ENCODE measurements at places on chromosomes 1 and 21.

- DNase-seq, result peak; percentile 54
Observed at GRCh38 chr1:9822897-9823692, 670 bp downstream of the CLSTN1 start.

- DNase-seq, result peak; percentile 86
Observed at GRCh38 chr1:149885339-149886120, 13.8 kb upstream of the BOLA1 start.

DNA sequence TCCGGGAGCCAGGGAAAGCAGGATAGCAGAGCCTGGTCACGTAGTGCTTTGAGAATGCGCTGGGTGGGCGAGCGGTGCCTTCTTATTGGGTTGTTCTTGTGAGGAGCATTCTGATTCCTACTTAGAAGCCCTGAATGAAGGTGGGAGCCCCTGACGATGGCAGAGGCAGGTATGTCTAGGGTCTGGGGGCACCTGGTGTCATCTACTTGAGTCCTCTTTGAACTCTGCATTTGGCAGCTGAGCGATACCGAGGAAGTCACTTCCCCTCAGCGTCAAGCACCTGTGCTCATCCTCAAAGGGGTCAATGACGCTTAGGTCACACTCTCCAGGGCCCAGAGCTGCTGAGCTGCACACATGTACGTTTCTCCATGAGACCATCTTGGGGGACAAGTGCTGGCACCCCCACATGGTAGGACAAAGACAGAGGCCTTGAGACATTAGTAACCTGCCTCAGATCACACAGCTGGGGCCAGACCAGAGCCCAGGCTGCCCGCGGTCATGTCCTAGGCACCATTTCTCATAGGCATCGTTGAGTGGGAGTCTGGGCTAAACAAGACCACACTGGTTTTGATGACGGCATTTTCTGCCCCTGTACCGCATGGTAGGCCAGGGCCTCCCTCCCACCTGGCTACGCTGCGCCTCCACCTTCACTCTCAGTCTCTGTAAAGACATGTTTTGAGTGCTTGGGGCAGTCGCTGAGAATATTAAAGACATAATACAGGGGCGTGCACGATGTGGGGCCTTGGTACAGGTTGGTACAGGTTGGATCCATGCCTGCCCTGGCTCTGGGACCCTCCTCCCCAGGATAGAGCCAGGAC, 69.1 kb upstream of the ABCG1 start:
- no peak for DNase-seq

DNA sequence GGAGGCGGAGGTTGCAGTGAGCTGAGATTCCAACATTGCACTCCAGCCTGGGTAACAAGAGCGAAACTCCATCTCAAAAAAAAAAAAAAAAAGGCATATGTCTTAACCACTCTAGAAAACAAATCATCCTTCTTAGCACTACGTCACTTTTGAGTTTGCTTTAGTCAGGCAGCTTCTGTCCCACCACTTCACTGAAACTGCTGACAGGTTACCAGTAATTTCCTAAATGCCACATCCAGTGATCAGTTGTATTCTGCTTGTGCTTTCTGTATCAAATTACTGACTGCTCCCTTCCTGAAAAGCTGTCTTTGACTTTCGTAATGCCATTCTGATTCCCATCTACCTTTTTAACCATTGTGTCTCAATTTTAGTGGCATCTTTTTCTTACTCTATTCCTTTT, 21.7 kb downstream of the RCOR3 start:
- no peak for DNase-seq

DNA sequence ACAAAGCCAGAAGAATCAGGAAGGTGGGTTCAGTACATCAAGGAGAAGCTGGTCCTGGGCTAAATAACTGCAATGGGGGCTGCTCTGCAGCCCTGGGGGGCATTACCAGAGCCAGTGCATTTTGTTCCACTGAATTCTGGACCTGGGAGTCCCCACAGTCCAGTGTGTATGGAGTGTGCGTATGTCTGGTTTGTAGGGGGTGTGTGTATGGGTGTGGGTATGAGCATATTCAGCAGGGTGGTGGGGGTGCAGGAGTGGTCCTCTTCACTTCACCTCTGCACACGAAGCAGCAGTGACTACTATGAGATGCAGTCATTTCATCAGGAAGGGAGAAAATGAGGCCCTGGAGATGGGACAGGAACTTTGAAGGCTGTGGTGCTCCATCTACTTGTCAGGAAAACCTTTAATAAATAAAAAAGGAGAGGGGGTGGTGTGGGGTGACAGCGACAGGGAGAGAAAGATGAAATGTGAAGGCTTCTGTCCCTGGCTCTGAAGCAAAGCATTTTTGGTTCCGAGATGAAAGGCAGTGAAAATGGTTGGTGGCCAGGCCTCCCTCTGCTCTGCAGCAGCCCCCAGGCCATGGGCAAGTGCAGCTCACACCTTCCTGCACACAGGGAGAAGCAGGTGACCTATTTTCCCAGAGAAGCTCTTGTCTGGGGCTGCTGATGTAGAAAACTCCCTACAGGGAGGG, 121.5 kb upstream of the CACHD1 start:
- no peak for DNase-seq

- DNase-seq, result no peak
Observed at GRCh38 chr1:244444854-244445253, 6.9 kb downstream of the ADSS2 start.

GRCh38 chr21:32597205-32597604, 11.9 kb upstream of the TCP10L start:
- DNase-seq, result no peak

DNA sequence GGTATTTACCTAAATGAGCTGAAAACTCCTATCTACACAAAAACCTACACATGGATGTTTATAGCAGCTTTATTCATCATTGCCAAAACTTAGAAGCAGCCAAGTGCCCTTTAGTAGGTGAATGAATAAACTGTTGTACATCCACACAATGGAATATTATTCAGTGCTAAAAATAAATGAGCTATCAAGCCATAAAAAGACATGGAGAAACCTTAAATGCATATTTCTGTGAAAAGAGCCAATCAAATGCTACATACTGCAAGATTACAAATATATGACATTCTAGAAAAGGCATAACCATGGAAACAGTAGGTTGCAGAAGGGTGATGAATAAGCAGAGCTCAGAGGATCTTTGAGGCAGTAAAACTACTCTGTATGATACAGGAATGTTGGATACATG, 23.3 kb downstream of the ABCB10 start:
- no peak for DNase-seq

DNA sequence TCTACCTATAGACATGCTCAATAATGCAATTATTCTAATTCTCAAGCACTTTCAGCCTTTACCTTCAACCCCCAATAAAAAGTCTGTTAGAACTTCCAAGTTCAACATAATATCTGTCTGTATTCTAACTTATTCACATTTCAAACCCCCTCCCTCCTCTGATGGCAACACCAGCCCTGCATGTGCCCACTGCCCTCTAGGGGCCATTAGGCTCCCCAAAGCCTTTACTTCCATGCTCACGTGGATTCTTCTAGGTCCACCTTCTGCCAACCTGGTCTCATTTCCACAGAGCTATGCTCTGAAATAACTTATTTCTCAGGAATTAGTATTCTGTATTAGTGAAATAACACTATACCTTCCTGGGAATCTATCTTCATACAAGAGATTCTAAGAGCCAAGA, 22.2 kb upstream of the KPRP start:
- DNase-seq, result no peak

- no peak for DNase-seq
Observed at GRCh38 chr1:23563755-23564374, 4.6 kb upstream of the ID3 start.

- DNase-seq, result no peak
Observed at GRCh38 chr1:224087286-224087794, 26.6 kb upstream of the FBXO28 start.
